ENCODE measurements at places on chromosomes 6 and 20.

- DNase-seq, result no peak
Observed at GRCh38 chr20:50442512-50442911, 67.7 kb upstream of the PTPN1 start.

DNA sequence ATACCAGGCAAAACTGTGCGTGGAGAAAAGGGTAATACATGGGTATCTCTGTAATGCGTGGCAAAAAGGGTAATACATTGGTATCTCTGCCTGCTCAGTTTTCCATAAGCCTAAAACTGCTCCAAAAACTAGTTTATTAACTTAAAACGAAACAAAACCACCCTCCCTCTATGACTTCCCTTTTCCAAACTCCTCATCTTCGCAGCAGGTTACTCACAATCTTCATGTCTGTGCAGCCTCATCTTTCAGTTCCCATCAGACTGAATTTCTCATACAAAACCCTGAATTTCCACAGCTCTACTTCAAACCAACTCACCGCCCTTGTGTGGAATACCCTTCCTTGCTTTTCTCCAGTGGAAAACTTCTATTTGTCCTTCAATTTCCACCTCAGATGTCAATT is 199.4 kb downstream of the PHACTR1 start:
- DNase-seq, result no peak

GRCh38 chr6:140711019-140711613 is 1336.7 kb upstream of the CITED2 start:
- DNase-seq, result no peak

DNA sequence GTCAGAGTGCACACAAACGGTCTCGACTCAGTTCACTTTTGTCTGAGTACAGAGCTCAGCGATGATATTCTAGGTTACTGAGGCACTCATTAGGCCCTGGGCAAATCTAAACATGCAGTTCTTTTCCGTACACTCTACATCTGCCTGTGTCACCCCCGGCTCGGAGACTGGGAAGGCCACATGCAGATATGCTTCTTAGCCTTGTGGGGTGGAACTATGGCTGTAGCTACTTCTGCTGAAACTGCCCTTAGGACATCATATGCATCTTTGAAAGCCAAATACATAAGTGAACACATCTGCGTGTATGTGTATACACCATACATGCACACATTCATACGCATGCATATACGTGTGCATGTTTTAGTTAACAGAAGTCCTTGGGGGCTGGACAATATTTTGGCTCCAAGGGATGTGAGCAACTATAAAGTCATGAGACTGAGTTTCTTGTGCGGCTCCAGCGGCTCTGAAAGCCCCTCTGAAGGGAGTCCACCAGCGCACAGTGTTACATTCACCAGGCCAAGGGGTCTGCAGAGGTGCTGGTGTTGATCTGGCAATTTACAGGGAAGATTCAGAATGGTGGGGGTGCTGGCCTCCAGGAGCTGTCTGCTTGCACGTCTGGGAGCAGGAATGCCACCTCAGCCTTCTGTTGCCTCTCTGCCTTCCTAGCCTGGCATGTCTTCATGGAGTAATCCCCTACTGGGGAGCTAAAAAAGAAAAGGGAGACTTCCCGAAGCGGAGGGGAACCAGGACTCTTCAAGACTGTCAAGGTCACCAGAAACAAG is 31.6 kb downstream of the PSMG4 start:
- DNase-seq, result no peak

Measured in CD4-positive, alpha-beta T cell treated with Interferon gamma for 1 hour (primary cell).